ENCODE measurements at places on chromosomes 13 and 19.

- DNase-seq, result no peak
Observed at GRCh38 chr13:51346397-51346796, 6.9 kb downstream of the SERPINE3 start.

DNA sequence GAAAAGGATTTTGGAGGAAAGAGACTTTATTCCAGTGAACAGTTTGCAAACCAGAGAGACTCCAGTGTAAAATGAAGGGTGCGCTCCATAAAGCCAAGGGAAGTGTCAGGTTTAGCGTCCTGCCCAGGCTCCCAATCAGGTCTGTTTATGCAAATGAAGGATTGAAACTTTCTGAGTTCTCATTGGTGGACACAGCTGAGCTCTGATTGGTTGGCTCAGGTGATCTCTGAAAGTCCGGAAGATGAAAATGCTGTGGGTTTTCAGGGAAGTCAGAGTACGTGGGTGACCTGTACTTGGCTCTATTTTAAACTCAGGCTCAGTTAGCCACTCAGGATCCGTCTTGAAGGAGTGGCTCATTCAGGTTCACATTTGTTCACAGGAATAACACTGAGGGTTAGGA lies 28.7 kb upstream of the CD33 start:
- no peak for DNase-seq

DNA sequence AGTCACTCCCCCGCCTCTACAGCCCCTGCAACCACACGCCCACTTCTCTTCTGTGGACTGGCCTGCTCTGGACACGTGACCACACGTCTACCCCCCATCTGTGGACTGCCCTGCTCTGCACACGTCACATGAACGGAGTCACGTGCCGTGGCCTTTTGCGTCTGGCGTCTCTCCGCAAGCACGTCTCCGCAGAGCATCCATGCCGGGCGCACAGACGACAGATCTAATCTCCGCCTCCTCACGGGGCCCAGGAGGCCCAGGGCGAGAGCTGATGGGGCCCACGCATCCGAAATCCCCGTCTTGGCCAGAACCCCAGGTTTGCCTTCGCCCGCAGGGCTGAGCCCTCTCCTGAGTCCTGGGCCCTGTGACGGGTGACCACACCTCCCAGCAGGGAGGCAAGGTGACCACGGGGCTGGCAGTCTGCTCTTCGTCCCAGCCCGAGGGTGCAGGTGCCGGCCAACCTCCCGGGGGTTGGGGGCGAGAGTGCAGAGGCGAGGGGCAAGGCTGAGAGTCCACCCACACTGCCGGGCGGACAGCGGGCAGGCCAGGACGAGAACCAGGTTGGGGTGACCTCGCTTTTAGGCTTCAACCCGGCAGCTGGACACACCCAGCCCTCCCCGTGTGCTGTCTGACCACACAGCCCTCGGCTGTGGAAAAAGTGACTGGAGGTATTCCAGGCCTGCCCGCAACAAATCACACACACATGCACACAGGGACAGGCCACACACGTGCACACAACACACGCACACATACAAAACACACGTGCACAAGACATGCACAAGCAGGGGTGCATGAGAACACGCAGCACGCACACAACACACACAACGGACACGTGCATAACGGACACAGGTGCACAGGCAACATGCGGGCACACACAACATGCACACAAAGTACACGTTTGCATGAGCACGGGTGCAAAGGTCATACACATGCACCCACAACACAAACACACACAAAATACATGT lies 3.9 kb downstream of the SBNO2 start:
- DNase-seq, result no peak

GRCh38 chr13:48489666-48490065 lies 43.2 kb downstream of the RCBTB2 start:
- no peak for DNase-seq

DNA sequence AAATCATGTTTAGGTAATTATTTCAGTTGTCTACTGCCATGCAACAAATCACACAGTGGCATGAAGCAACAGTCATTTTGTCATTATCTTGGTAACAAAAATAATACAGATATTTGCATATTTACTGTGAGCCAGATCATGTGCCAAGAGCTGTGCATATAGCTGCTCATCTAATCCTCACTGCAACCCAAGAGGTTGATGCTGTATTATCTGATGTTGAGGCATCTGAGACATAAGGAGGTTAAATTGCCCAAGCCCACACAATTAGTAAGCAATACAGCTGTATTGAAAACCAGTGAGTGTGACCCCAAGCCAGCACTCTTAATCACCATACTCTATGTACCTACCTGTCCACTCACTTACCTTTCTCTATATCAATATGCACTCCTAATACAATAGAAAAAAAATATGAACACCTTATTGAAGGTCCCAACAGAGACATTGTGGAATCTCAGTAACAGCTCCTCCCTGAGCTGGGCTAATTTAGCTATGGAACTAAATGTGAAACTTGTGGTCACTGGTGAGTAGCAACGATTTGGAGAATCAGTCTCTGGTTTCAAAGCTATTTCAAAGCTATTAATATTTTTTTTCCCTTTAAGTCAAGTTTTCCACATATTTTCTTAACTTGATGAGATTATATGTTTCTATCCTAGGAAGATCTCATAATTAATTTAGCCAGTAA lies 185.2 kb downstream of the KLF12 start:
- no peak for DNase-seq

DNA sequence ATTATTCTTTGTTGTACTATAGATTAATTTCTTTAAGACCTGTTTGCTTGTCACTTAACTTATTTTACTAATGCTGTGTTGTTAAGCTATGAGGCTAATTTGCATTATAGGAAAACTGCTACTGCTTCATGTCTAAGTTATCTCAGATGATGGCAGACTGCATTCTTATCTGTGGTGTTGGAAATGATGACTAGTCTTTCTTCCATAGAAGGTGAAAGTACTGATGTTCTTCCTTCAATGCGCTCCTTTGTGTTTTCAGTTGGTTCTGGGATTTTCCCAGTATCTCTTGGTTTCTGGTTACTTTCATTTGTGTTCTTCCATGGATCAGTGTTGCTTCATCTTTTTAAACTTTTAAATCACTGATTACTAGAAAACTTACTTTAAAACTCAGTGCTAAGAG lies 46.9 kb downstream of the TPP2 start:
- no peak for DNase-seq

- no peak for DNase-seq
Observed at GRCh38 chr19:6802336-6803035, 30.0 kb downstream of the VAV1 start.

DNA sequence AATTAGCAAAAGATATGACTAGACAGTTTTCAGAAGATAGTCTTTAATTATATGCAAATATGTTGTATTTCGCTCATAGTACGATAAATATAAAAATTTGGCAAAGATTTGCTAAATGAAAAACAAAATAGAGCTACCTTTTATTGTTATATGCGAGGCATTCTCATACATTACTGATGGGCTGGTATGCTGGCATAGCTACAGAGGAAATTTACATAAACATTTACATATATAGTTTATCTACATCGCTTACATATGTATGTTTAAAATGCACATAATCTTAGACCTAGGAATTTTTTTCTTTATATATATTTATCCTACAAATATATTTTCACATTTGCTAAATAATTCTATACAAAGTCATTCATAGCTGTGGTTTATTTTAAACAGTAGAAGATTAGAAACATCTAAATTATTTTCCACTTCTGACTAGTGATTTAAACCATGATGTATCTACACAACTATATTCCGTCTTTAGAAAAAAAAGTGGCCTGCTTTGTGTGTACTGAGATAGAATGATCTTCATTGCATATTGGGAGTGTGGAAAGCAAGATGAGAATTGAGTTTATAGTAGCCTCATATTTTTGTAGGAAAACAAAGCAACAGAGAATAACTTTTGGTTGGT lies 1345.0 kb upstream of the SLC10A2 start:
- no peak for DNase-seq

GRCh38 chr13:98434060-98434459 lies 142.8 kb downstream of the STK24 start:
- DNase-seq, result no peak

DNA sequence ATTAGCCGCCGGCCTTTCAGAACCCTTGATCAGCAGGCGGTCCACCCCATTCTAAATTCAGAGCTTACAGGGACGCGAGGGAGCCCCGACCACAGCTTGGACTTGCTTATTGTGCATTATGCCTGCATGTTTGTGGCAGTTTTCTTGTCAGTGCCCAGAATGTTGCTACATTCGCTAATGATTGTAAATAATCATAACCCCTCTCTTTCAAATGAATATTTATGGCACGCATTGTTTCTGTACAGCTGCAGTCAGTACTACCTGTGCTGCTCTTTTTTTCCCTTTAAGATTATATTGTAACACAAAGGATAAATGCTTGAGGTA lies 321 bp upstream of the VPS36 start:
- DNase-seq, result no peak

DNA sequence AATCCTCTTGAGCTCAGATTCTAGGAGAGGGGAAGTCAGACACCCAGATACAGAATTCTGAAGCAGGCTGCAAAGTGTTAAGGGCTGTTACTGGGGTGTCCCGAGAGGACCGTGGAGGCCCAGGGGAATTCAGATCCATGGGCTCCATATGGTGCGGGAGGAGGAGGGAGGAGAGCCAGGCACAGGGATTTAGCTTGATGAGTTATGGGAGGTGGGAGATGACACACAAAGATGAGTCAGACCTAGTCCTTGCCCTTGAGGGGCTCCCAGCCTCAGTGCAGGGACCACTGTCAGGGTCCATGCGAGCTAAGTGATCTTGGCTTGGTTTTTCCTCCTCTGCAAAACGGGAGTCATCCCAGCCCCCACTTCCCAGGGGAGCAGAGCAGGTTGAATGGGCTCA lies 14.4 kb upstream of the GIPR start:
- no peak for DNase-seq

- DNase-seq, result no peak
Observed at GRCh38 chr19:12749938-12750521, 1.6 kb upstream of the BEST2 start.

DNA sequence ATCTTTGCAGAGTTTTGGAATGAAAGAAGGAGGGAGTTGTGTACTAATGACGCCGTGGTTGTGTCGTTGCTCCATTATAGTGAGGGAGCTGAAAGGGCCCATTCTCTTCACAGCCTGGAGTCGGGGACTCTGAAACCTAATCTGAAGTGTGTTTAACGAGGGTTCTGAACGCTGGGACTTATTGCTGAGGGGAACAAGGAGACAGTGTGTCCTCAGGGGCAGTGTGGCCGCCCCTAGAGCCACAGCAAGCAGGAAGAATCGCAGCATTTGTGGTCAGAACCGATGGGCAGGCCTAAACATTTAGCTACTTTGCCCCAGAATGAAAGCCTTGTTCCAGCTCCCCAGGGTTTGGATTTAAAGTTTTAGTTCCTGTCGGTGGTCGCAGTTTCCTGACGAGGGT lies 156.4 kb upstream of the RNF113B start:
- no peak for DNase-seq

DNA sequence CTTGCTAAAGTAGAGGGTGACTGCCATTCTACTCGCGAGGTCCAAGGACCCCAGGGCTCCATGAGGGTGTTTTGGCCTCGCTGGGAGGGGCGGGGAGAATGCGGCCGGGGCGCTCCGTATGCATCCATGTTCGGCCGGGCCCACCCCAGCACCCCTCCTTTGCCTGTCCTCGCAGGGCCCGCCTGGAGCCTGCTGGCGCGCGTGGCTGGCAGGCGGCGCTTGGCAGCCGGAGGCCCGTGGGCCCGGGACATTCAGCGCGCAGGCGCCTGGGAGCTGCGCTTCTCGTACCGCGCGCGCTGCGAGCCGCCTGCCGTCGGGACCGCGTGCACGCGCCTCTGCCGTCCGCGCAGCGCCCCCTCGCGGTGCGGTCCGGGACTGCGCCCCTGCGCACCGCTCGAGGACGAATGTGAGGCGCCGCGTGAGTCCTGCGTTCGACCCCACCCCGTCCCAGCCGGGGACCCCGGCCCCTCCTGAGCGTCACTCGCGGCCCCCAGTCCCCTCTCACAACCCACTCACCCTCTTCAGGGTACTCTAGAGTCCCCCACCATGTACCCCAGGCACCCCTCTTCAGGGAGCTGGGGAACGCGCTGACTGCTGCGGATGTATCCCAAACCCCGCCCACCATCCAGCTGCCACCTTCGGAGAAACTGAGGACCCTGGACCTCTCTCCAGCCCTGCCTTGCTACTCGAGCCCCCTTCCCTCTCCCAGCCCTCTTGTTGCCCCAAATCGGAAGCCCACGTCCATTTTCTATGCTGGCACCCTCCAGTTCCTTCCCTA lies 4.1 kb downstream of the DLL3 start:
- DNase-seq, result no peak

GRCh38 chr19:56681702-56682101 lies 10.1 kb upstream of the ZNF835 start:
- DNase-seq, result no peak

DNA sequence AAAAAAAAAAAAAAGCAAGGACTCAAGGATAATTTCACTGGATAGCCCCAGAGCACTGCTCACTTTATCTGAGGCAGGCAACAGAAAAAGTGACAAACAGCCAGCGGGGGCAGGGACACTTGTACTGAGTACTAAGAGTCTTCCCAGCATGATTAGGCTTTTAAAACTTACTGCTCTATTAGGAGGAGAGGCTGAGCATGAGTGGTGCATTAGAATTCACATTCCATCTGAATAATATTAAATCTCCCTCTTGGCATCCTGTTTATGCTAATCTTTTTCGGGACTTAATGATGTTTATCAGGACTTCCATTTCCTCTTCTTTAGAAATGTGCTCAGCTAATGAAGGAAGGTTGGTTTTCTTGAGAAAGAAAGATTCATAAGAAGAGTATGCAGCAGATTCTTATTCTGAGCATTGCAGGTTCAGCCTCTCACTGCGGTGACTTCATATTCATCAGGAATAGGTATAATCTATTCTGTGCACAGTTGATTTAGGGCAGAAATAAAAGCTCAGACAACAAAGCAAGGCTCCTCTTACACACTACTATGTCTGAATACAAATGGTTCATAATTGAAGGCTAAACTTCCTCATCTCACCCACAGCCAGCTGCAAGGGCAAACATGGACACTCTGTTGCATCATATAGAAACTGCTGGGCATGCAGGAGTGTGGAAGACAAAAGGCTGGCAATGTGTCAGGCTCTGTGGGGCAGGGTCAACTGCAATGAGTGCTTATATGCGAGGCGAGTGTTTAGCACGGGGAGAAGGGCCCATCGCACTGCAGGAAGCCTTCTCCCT lies 107.0 kb downstream of the KL start:
- no peak for DNase-seq

GRCh38 chr19:45254044-45254531 lies 3.0 kb downstream of the MARK4 start:
- DNase-seq, result no peak

- DNase-seq, result no peak
Observed at GRCh38 chr19:5397804-5398692, 57.2 kb upstream of the ZNRF4 start.

DNA sequence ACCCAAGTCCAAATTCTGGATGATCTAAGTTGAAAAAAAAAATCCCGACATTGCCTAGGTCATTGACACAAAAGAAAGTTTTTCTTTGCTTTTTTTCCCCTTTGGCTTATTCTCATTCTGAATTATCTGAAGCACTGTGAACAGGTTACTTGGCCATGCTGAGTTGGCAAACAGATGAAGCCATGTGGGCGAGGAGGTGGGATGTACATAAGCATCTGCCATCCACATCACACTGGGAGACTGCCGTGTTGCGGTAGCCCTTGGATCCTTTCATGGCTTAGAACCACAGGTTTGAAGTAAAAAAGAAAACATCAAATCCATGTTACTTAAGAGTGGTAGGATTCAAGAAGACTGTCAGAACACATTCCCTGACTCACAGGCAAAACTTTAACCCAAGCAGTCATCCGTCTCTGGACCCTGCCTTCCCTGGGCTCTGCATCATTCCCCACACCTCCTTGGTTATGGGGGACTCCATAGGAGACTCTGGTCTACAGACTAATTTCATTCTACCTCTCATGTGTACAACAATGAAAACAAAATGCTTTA lies 242.5 kb upstream of the SERP2 start:
- DNase-seq, result no peak
